ENCODE measurements at places on chromosomes 1 and 21.
A peak's percentile ranks its signal among the peaks of the same experiment; 100 is the strongest.

DNA sequence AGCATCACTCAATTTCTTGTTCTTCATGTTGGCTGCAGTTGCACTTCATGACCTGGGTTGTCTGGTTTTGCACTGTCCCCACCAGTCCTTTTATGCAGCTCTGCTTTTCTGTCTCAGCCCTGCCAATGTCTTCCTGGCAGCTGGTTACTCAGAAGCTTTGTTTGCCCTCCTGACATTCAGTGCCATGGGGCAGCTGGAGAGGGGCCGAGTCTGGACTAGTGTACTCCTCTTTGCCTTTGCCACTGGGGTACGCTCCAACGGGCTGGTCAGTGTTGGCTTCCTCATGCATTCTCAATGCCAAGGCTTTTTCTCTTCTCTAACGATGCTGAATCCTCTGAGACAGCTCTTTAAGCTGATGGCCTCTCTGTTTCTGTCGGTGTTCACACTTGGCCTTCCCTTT lies 6.6 kb downstream of the PIGV start:
- no peak for DNase-seq

GRCh38 chr1:209416716-209417115 lies 166.8 kb upstream of the CAMK1G start:
- DNase-seq = no peak

GRCh38 chr1:1916851-1917251 lies 1.8 kb downstream of the CALML6 start:
- DNase-seq = no peak

- DNase-seq = no peak
These were observed 19.6 kb upstream of the PIK3R3 start for GRCh38 chr1:46152016-46152415.

GRCh38 chr1:16275591-16275990 lies 38.6 kb upstream of the CPLANE2 start:
- no peak for DNase-seq

DNA sequence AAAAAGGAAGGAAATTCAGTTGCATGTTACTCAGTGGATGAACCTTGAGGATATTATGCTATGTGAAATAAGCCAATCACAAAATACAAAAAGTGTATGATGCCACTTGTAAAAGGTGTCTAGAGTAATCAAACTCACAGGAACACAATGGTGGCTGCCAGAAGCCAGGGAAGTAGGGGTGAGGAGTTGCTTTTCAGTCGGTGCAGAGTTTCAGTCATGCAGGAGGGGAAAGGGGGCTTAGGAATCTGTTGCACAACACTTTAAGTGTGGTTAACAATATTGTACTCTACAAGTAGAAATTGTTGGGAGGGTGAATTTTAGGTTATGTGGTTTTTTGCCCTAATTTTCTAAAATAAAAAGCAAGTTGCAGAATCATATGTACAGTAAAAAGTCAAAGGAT lies 184.2 kb upstream of the RAB4A start:
- DNase-seq = no peak

DNA sequence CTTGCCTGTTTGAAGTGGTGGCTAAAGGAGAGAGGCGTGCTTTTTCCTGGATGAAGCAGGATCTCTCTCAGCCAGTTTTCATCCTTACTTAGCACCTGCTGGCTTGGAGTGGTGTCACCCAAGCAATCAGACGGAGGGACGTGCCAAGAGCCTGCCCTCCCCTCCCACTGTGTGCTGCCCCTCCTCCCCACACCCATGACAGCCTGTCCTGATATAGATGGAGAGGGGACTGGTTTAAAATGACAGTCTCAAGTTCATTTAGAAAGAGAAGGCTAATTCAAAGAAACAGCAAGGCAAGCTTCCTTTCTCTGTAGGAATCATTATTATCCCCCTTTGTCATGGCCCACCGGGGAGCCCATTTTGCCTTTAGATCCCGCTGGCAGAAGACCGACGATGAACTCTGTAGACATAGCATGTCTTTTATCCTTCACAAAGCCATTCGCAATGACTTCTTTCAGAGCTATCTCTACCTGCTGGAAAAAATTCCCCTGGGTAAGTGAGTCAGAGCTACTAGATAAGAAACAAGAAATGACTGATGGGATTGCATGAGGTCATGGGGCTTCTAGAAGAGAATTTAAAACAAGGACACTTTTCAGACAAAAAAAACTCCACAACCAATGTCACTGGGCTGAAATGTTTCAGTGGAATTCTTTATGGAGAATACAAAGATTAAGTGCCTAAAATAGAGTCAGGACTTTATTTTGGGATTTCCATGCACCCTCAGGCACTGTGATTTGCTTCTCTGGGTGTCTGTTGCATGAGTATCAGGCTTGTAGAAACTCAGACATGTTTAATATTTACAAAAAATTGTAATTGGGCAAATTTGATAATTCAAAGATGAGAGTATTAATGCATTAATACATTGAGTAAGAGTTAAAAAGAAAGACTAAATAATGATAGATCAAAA lies at the start of gene NTMT2:
Gene NTMT2 (plus strand): TSS at position 190 of the 907 bp plus-strand sequence. CDS start 149 bp downstream, at position 339.
- DNase-seq = no peak

- no peak for DNase-seq
These were observed 45.0 kb upstream of the ADARB1 start for GRCh38 chr21:45029298-45029947.

DNA sequence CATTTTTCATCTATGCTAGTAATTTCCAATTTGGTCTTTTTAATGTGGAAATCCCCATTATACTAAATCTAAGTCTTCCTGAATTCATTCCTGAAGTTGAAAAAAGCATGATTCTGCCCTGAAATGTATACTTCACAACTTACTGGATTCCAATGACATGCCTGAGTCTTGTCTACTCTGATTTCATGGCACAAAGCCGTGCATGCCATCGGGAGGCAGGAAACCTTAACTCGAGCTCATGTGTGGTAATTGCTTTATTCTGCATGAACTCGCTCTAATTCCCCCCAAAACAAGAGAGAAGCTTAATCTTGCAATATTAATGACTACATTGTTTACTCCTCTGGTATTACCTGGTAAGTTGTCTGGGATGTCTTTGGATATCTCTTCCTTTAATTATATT lies 39.6 kb upstream of the PBX1 start:
- no peak for DNase-seq

DNA sequence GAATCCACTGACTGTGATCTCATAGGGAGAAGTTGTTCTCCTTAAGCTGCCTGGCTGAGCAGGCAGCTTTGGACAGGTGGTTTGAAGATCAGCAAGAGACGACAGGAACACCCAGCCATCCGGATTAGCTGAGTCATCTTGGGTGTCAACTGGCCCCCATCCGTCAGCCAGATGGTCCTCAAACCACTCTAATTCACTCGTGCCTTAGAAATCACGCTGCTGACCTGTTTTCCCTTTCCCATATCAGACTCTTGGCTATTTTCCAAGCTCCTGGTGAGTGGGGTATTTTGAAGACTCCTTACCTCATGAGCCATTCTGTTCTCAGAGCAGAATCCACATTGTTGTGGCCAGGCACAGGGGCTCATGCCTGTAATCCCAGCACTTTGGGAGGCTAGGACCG lies 149.1 kb upstream of the L1TD1 start:
- no peak for DNase-seq

DNA sequence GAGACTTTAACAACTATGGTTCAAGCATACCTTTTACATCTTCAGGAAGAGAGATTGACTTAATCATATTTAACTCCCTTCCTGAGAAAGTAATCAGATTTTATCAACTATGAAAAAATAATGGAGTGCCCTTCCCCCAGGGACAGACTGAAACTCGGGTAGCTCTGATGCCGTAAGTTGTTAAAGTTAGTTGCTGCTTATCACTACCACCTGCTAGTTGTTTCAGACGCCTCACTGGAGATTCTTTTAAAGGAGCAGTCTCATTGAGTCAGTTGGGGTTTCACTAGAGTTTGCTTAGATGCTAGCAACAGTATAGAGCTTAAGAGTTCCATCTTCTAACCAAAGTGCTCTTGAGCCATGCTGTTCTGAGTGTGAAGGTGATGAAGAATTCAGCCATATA lies 17.0 kb upstream of the TRAF5 start:
- no peak for DNase-seq

DNA sequence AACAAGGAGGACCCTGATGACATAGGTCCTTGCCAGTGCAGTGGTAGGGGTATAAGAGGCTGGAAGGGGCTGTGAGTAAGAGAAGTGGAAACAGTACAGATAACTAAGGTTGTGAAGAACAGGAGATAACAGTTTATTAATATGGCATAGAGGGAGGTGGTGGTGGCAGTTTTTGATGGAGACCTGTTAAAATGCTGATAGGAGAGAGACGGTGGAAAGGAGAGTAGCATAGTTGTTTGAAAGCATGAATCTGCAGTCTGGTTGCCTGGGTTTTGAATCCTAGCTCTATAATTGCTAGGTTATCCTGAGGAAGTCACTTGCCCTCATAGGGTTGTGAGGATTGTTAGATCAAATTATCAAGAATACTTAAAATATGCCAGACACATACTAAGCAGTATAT lies 19.4 kb downstream of the LRRC41 start:
- no peak for DNase-seq

DNA sequence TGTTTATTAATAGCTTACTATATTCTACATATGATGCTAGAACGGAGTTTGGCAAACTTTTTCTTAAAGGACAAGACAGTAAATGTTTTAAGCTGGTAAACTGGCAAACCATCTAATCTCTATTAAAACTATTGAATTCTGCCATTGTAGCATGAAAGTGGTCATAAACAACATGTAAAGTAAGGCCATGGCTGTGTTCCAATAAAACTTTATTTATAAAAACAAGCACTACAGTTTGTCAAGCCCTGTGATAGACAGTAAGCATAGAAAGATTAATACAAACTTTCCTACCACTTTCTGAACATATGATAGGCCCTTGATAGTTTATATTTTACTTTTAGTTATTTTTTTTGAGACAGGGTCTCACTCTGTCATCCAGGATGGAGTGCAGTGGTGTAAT lies 22.4 kb downstream of the PEA15 start:
- DNase-seq = no peak

- DNase-seq = no peak
These were observed 26.9 kb downstream of the ATP8B2 start for GRCh38 chr1:154352245-154352580.

- DNase-seq = no peak
These were observed 37.1 kb downstream of the KIAA0040 start for GRCh38 chr1:175155473-175155856.

DNA sequence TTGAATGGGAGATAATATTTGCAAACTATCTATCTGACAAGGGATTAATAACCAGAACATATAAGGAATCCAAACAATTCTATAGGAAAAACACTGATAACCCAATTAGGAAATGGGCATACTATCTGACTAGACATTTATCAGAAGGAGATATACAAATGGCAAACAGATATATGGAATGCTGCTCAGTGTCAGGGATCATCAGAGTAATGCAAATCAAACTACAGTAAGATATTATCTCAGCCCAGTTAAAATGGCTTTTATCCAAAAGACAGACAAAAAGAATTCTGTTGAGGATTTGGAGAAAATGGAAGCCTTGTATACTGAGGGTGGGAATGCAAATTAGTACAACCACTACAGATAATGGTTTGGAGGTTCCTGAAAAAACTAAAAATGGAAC lies 758.0 kb upstream of the B3GALT2 start:
- DNase-seq = no peak

- no peak for DNase-seq
These were observed 993 bp downstream of the LCE5A start for GRCh38 chr1:152511596-152511995.

DNA sequence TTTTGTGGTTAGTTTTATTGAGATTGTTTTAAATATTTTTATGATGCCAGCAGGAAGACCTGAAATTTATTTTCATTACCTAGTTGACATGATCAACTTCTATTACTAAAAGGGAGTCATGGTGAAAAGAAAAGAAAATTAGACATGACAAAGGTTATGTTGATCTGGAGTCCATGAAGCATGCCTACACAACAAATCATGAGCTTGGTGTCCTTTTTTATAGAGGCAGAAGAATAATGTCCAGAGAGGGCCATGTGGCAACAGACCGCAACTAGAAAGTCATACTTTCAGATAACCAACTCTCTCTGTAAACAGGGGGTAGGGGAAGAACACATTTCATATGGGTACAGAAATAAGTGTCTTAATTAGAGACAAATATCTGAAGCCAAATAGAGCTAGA lies 175.5 kb upstream of the HOOK1 start:
- DNase-seq = no peak

- no peak for DNase-seq
These were observed 8.2 kb upstream of the RCSD1 start for GRCh38 chr1:167621780-167622313.

DNA sequence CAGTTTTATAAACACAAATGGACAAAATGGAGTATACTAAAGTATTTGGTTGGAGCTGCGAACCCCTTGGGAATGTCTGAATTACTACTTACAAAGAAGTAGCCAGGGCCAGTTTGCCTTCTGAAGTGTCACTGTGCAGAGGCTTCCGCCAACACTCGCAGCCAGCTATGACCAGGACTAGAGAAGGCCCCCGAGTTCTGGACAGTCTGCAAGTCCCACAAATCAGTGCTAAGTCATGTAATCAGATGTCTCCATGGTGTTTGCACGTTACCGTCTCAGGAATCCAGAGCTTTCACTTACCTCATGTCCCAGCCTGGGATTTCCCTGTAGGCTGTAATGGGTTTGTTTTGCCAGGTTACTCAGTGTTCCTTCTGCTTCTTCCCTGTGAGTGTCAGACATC lies 106.6 kb upstream of the SPAG17 start:
- no peak for DNase-seq

GRCh38 chr1:115277276-115277675 lies 60.8 kb downstream of the NGF start:
- DNase-seq = peak; percentile 52

- no peak for DNase-seq
These were observed 17.5 kb downstream of the RNF2 start for GRCh38 chr1:185062710-185063370.

GRCh38 chr1:205025239-205025638 lies 17.8 kb upstream of the CNTN2 start:
- DNase-seq = no peak

DNA sequence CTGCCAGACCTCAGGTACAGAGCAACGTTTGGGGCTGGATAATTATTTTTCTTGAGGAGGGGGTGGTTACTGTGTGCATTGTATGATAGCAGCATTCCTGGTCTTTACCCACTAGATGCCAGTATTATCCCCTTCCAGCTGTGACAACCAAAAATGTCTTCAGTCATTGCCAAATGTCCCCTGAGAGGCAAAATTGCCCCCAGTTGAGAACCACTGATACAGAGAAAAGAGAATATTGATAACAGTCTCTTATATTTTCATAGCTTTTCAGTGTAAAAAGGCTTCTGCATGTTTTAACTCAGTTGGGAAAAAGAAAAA lies 51.8 kb upstream of the SYT14 start:
- no peak for DNase-seq

- DNase-seq = no peak
These were observed 25.5 kb downstream of the CAPN9 start for GRCh38 chr1:230772457-230773395.

DNA sequence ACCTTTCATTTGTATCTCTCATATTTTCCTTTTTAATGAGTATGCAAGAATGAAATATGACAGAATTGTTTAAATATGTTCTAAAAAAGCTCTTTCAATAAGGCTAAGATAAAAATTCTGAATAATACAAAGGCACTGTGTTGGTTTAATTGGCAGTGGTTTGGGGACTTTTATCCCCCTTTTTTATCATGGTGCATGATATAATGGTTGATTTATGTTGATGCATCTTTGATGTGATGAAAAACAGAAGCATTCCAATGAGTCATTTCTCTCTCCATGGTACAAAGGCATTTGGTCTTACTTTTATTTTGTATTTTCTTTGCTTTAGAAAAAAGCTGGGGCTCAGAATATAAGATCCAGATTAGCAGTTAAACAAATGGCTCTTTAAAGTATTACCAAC lies 127.2 kb upstream of the GREM2 start:
- no peak for DNase-seq

- no peak for DNase-seq
These were observed 177.1 kb upstream of the EDN2 start for GRCh38 chr1:41661428-41662060.

GRCh38 chr1:92778376-92778775 lies 6.5 kb downstream of the EVI5 start:
- no peak for DNase-seq

All from uterus (tissue), 4 donors.